Activated T-helper 1 cell treated with anti-CD3 and anti-CD28 coated beads, Interleukin-2, amount 50 U/mL, for 16 hours (primary cell): ENCODE measurements at places on chromosomes 11 and 22.

DNA sequence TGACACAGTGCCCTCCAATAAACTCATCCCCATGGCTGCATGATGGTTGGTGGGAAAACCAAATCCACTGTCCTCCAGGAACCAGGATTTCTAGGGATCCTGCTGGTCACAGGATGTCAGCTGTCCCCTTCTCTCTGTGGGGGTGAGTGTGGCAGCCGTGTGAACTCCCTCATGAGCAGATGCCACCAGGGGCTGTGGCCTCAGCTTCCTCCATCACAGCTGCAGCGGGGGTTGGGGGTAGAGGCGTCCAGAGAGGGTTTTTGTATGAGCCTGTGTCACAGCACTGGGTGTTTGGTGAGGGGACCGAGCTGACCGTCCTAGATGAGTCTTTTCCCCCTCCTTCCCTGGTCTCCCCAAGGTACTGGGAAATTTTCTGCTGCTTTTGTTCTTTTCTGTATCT is 26.4 kb downstream of the IGLL5 start:
- DNase-seq, result no peak

GRCh38 chr11:60143768-60144167 is 39.1 kb downstream of the MS4A6A start:
- no peak for DNase-seq

DNA sequence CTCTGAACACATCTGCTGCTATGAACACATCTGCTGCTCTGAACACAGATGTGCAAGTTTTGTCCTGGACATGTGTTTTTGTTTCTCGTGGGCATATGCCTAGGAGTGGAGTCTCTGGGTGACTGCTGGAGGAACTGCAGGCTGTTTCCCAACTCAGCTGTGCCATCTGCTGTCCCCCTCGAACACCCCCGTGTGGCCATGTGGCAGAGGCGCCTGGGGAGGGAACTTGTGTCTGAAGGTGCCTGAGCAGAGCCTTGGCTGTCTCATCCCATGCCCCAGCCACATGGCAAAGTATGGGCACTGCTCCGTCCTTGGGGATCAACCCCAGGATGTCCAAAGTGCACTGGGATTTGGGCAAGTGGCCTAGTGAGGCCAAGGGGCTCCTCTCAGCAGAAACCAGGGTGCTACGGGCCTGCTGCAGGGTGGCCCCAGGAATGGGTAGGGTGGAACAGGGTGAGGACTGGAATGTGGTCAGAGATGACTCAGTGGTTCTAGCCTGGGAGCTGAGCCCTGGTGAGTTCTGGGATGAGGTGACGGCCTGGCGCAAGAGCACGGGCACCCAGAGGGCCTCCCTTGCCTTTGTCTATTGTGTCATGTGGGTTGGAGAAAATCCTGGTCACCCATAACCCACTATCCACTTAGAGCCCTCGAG is 14.7 kb downstream of the GATD1 start:
- DNase-seq, result no peak

DNA sequence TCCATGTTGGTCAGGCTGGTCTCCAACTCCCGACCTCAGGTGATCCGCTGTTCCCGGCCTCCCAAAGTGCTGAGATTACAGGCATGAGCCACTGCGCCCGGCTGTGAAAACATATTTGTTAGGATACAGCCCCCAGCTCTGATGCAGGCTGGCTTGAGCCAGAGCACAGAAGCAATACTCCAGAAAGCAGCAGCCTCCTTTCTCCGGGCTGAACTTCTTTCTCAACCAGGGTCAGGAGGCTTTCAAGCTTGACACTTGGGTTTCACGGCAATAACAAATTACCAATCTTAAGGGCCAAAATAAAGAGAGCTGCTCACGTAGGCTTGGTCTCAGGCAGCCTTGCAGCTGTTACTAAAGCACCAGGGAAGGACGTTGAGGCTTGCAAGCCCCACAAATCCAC is 10.8 kb upstream of the CECR2 start:
- no peak for DNase-seq

DNA sequence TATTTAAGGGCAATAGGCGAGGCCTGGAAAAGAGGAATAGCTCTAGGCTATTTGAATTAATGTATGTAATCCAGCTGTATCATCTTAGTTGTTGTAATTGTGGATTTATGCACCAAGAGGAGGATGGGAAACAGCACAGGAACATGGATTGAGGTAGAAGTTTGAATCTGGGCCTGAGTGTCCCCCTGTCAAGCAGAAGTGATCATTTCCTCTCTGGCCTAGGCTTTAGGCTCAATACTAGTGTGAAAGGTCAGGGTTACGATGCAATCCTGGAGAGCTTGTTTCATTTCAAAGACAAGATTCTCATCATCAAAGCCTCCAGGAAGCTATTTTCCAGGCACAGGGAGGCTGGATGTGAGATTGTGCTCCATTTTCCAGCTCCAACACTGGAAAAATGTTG is 77.9 kb upstream of the HSD17B12 start:
- DNase-seq, result no peak

DNA sequence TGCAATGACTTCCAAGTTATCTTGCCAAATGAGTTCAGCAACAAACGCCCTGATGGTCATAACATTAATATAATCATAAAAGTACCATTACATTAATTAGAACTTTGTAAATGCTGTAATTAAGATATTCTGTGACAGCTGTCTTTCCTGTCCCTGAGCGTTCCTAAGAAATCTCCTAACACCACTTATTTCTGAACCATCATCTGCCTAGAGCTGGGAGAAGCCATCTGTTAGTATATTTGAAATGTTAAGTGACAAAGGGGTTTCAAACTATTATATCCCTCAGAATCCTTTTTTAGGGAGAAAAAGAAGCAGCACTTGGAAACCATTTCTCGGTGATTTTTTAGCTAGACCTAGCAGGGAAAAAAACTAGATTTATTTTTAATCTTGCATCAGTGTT is 657.5 kb downstream of the FAM181B start:
- DNase-seq, result no peak

GRCh38 chr11:29282088-29282487 is 734.7 kb downstream of the KCNA4 start:
- no peak for DNase-seq

GRCh38 chr11:119759324-119759723 is 30.3 kb upstream of the NECTIN1 start:
- DNase-seq, result no peak

GRCh38 chr11:132448334-132448995 is 1078.0 kb downstream of the NTM start:
- DNase-seq, result no peak

- no peak for DNase-seq
These were observed 1.4 kb upstream of the LTBP3 start for GRCh38 chr11:65559535-65559934.

GRCh38 chr11:8910649-8911026 is 351 bp upstream of the AKIP1 start:
- DNase-seq, result no peak

- DNase-seq, result no peak
These were observed 201.2 kb upstream of the E2F8 start for GRCh38 chr11:19441752-19442553.

DNA sequence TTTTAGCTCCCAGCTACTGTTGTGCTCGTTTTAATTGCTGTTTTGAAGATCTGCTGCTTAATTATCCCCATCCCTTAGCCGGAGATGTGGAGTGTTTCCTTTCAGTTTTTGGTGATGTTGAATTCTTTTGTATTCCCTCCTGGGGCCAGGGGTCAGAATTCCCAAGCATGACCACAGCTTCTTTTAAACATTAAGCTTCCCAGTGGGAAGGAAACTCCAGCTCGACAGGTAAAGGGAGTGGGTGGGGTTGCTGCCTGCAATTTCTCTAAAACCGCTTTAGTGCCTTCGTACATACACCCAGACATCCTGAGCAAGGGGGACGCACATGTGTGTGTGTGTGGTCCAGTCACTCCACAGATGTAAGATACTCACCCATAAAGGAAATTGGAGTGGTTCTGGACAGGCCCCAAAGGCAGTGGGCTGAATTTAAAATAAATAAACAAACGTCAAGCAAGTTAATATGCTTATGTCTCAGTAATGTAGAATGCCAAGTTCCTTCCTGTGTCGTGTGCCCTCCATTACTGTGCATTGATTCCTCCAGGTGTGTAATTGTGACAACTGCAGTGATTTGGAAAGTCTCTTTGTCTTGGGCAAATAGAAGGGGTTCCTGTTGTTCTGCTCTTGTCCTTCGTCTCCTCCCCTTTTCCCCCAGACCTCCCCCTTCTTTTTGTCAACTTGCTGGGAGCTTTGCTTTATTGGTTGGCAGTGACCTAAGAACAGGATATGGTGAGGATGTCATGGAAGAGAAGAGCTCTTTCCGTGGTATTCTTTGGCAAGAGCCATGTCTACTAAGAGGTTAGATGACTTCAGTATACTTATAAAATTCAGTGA is 19.2 kb upstream of the ADSL start:
- DNase-seq, result no peak

- DNase-seq, result no peak
These were observed 615 bp downstream of the STT3A start for GRCh38 chr11:125593114-125593820.
